ENCODE measurements at places on chromosomes 1 and 21. TPM values are rescaled to one million over a fixed set of nuclear protein-coding genes. Genes with fewer than 3 reads are reported as not detected.

DNA sequence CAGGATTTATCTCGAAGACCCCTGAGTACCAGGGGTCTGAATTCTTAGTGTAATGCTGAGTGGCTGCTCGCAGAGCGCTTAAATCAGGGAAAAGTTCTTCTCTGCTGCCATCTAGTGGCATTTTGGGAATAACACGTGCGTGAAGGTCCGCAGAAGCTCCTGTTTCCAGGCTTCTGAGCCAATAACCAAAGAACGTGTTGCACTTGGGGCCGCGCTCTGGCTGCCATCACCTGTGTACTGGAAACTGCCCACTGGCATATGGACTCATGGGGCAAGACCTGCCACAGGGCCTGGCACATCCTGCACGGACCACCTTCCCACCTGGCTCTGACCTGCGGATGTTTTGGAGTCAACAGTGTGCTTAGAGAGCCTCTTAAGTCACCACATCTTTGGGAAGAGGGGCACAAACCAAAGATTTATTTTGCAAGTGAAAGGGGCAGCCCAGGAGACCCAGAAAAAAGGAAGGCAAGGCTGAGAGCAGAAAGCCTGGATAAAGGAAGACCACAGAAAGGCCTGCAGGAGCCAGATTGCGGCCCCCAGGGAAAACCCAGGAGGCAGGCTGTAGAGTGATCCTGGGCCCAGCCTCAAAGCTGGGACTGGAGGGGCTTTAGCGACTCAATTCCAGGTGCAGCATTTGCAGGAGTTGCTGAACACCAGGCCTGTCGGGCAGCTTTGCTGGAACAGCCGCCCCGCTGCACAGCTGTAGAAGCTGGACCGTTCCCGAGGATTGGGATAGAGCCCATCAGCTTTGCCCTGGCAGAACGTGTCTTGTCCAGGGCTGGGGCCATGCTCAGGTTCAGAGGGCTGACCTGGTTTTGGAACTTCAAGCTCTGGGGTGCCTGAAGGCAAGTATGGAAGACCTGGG lies 13.0 kb downstream of the CHIT1 start:
- no peak overlapping the region for H3K27ac ChIP-seq
- no peaks in the 10 kb centered on the region for H3K36me3 ChIP-seq
- no peak overlapping the region for H3K4me3 ChIP-seq
- peak; percentile 68 for DNase-seq
- H3K27me3 ChIP-seq, result peaks cover 20% of the 10 kb centered on the region

DNA sequence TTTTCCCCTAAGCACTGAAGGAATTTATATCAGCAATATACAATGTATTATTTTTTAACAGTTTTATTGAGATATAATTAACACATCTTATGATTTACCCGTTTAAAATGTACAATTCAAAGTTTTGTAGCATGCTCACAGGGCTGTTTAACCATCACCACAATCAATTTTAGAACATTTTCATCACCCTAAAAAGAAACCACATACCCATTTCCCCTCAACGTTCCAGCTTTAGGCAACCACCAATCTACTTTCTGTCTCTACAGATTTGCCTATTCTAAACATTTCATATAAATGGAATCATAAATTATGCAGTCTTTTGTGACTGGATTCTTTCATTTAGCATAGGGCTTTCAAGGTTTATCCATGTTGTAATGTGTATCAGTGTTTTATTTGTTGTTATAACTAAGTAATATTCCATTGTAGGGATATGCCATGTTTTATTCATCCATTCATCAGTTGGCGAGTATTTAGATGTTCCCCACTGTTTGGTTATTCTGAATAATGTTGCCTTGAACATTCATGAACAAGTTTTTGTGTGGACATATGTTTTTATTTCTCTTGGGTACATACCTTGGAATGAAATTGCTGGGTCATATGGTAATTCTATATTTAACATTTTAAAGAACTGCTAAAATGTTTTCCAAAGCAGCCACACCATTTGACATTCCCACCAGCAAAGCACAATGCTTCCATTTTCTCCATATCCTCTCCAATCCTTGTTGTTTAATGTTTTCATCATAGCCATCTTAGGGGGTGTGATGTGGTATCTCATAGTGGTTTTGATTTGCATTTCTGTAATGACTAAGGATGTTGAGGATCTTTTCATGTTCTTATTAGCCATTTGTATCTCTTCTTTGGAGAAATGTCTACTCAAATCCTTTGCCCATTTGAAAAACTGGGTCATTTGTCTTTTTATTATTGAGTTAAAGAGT lies 188.5 kb downstream of the TM2D1 start:
- no peaks in the 10 kb centered on the region for H3K36me3 ChIP-seq
- no peak overlapping the region for H3K27ac ChIP-seq
- H3K27me3 ChIP-seq, result no peaks in the 10 kb centered on the region
- H3K4me1 ChIP-seq, result peaks cover 10% of the 10 kb centered on the region
- no peak overlapping the region for H3K4me3 ChIP-seq
- no peak for DNase-seq

- no peaks in the 10 kb centered on the region for H3K36me3 ChIP-seq
- no peak for DNase-seq
- H3K4me3 ChIP-seq, result no peak overlapping the region
Observed at GRCh38 chr1:95953015-95953414, 719.0 kb downstream of the RWDD3 start.

DNA sequence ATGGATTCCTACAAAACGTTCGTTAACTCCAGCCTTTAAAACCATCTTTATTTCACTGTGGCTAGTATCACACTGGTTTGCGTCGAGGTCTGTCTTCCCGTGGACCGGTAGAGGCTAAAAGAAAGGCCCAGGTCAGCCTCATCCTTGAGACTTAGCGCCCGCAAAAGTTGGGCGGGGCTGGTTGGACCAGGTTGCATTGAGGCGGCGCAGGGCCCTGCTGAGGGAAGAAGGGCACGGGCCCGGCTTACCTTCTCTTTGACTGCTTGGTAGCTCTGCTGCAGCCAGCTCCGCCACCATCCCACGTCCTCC lies 455 bp downstream of the BSDC1 start:
- H3K36me3 ChIP-seq, result peaks cover 4% of the 10 kb centered on the region
- peaks cover 31% of the 10 kb centered on the region for H3K4me1 ChIP-seq
- DNase-seq, result peak; percentile 54
- peak overlapping the region; percentile 96 for H3K4me3 ChIP-seq

DNA sequence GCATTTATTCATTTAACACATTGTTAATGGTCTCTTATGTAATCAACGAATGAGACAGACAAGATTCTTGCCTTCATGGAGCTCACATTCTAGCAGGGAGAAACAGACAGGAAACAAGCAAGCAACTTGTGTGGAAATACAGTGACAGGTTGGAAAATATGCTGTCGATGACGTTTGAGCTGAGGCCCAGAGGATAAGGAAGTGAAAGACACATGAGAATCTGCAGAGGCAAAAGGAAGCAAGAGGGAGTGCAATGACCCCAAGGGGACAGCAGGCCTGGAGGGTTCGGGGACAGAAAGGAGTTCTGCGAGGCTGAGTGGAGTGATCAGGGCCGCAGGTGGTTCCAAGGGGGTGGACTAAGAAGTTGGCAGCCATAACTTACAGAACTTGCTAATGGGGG lies 60.6 kb upstream of the AKT3 start:
- no peak overlapping the region for H3K4me3 ChIP-seq
- H3K27me3 ChIP-seq, result peaks cover 12% of the 10 kb centered on the region
- no peaks in the 10 kb centered on the region for H3K36me3 ChIP-seq
- no peak overlapping the region for H3K27ac ChIP-seq
- H3K4me1 ChIP-seq, result no peaks in the 10 kb centered on the region

GRCh38 chr21:37153196-37153934 lies 80.3 kb downstream of the TTC3 start:
- DNase-seq, result no peak
- no peak overlapping the region for H3K4me3 ChIP-seq
- H3K36me3 ChIP-seq, result peaks cover 3% of the 10 kb centered on the region

DNA sequence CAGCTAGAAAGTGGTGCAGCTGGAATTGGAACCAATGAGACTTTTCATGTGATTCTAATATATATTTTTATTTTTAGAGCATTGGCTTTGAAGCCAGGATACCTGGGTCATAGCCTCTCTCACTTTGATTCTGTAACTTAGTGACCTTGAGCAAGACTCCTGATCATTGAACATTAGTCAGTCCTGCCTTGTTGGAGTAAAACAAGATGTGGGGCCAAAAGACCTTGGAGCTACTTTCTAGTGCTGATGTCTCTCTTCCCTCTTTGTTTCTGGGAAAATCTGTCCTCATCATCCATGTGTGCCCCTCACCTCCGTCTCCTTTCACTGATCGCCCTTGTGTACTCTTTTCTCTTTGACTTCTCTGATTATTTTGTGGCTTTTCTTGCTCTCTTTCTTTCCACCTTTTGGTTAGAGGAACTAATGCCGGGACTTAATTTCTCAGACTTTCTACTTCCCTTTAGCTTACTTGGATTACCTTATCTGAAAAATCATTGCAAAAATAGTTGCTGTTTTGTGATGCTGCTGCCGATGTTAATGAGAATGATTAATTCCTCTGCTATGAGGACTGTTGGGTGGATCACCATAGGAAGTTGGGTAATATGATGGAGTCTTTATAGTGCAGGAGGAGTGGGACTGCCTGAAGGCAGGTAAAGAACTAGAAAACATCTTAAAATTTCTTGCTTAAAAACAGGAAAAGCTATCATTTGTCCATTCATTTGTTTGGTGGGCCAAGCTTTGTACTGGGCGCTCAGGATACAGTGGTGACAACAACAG lies 72.0 kb downstream of the NOS1AP start:
- H3K27me3 ChIP-seq, result peaks cover 33% of the 10 kb centered on the region
- no peaks in the 10 kb centered on the region for H3K36me3 ChIP-seq
- H3K4me3 ChIP-seq, result no peak overlapping the region

GRCh38 chr1:229409616-229410369 lies 24.1 kb downstream of the ACTA1 start:
- no peak overlapping the region for H3K4me3 ChIP-seq
- no peak overlapping the region for H3K27ac ChIP-seq
- peaks cover 59% of the 10 kb centered on the region for H3K27me3 ChIP-seq
- no peaks in the 10 kb centered on the region for H3K36me3 ChIP-seq

The CLCA2 gene
- not detected for total RNA-seq

The PRRX1 gene
- not detected for total RNA-seq
